ENCODE measurements at places on chromosomes 13 and 19.

DNA sequence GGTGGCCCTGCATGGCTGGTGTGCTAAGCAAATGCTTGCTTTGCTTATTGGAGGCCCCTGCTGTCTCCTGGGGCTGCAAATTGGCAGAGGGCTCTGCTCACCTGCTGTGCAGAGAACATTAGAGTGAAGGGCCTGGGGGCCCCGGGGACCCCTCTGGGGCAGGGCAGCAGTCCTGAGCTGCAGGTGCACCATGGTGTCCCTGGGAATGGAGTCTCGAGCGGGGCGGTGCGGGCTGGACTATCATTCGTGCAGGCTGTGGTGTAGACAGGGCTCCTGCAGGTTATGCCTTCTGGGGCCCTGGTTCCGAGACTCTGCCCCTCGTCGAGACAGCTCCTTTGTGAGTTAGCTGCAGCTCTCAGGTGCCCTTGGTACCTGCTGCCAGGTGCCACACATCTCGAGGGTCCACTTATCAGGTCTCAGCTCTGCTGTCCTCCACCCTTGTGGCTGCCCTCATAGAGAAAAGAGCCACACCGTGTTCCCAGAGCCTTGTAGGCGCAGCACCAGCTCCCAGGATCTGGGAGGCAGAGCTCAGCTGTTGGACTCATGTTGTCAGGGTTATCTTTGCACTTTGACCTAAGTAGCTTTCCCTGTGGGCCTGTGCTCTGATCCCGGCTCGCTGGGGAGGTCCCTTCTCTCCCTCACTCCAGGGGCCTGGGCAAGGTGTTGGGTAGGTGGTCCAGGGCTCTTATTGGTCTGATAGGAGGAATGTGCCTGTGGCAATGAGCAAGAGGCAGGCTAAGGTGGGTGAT, 58.0 kb upstream of the ZNF536 start:
- DNase-seq: no peak

DNA sequence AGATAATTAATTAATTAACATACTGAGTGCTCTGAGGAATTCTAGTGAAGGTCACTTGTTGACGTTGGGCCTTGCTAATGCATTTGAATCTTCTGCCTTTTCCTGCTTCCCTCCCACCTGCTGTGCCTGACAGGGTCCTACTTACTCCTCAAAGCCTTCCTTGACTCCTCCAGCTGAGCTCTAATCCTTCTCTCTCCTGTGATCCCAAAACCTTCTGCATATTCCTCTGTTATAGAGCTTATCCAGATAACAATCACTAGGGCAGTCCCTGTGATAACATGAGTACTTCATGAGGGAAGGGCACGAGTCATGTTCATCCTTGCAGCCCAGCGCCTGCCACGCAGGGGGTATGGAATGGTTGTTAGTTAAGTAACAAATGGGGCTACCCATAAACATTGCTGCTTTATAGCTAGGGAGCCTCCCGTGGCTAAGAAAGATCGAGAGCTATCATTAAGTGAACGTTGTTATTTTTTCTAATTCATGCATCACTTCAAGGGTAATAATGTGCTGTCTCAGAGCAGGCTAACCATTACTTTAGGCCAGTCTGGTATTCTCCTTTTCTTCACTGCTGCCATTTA, 19.1 kb upstream of the SPATA13 start:
- DNase-seq: no peak

DNA sequence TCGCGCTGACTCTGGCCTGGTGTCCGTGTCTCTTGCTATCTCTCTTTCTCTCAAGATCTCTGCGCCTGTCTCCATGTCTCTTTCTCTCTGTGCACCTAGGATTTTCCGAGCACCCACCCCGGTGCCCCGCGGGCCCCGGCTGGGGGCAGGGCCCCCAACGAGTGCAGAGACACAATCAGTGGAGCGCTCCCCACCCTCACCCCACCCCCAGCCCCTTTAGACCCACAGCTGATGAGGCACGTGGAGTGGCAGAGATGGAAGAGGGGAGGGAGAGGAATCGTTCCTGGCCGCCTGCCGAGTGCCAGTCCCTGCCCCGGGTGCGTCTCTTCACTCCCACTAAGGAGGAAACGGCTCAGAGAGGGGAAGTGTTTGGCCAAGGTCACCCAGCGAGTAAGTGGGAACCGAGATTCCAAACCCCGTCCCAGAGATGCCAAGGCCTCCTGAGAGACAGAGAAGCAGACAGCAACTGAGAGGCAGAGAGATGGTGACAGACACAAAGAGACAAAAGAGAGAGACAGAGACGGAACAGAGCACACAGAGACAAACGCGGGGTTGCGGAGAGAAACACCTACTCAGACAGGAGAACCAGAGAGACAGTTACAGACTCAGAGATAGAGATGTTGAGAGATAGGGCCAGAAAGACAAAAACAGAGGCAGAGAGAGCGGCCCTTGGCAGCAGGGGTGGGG, 626 bp upstream of the BCL3 start:
- DNase-seq: no peak

GRCh38 chr13:72293206-72293605, 426.2 kb upstream of the DACH1 start:
- no peak for DNase-seq

- no peak for DNase-seq
Observed at GRCh38 chr13:78998630-78999315, 339.8 kb upstream of the OBI1 start.

- no peak for DNase-seq
Observed at GRCh38 chr19:36258028-36258875, 43.3 kb downstream of the ZNF146 start.

DNA sequence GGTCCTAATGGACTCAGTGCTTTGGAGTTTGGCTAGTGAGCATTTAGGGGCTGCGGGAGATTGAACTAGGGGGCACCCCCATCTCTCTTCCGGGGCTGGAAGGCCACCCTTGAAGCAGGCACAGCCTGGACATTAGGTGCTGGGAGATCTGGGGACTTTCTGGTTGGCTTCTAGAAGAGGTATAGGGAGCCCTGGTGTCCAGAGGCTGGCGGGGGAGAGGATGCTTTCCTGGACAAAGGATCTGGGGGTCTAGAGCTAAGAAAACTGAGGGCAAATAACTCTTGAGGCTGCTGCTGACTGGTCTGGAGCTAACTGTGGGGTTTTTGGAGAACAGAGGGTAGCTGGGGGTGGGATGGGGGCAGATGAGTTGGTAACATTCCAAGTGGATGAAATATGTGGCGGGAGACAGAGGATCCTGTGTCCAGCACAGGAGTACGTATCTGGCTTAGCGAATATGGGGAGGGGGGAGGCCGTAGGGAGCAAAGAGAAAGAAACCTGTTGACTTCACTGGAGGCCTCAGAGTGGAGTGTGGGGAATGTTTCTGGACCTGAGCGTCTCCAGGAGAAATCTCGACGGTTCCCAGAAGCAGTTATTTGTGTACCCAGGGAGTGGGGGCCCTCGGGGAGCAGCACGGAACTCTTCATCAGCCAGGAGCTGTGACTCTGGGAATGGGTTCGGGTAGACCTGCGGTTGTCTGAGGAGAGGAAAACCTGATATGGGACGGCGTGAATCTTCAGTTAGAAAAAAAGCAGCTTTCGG, 1.4 kb downstream of the HNRNPUL1 start:
- no peak for DNase-seq

- no peak for DNase-seq
Observed at GRCh38 chr13:101397742-101398141, 18.6 kb downstream of the NALCN start.

- no peak for DNase-seq
Observed at GRCh38 chr19:9868983-9869617, 34.0 kb downstream of the PIN1 start.

GRCh38 chr19:55390461-55390880, 4.7 kb downstream of the RPL28 start:
- no peak for DNase-seq

DNA sequence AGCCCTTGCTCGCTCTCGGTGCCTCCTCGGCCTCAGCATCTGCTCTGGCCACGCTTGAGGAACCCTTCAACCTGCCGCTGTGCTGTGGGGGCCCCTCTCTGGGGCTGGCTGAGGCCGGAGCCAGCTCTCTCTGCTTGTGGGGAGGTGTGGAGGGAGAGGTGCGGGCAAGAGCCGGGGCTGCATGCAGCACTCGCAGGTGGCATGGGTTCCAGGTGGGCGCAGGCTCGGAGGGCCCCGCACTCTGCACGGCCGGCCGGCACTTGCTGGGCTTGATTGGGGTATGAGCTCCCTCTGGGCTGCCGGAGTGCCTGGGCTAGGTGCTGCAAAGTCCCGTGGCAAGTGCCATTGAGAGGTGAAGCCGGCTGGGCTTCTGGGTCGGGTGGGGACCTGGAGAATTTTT, 31.7 kb upstream of the RPL21 start:
- no peak for DNase-seq

- DNase-seq: no peak
Observed at GRCh38 chr19:51921949-51922348, 5.3 kb upstream of the ZNF613 start.

DNA sequence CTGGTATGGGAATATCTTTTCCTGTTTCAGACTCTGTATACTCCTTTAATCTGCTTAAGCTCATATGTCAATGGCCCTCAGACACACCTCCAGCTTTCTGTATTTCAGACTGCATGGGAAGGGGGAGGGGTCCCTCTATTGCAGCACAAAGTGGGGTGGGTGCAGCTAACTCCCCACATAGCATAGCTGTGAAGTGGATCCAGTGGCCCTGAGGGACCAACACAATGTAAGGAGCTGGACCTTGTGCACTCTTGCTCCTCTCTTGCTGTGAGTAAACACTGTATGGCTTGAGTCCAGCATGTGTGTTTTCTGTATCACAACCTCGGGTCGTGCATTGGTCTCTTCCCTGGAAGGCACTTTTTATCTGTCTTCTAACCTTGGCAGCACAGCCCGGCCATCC, 669.9 kb downstream of the PCDH9 start:
- no peak for DNase-seq

Data from AG04449 (cell line).